ENCODE measurements at places on chromosomes 1 and 21.

DNA sequence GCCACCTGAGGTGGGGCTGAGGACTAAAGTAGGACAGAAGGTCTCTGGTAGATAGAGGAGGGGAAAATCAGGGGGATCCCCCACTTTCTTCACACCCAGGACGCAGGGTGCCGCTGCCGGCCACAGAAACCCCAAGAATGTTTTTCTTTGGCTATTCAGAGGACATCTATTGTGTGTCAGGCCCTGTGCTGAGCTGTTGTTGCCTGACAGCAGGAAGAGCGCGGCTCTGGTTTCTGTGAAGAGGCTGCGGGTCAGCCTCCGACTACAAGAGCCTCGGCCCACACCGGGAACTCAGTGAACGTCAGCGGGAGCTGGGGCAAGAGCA is 407 bp upstream of the PIGV start:
- DNase-seq = no peak

GRCh38 chr1:163173121-163173520 is 29.6 kb downstream of the RGS5 start:
- DNase-seq = no peak

DNA sequence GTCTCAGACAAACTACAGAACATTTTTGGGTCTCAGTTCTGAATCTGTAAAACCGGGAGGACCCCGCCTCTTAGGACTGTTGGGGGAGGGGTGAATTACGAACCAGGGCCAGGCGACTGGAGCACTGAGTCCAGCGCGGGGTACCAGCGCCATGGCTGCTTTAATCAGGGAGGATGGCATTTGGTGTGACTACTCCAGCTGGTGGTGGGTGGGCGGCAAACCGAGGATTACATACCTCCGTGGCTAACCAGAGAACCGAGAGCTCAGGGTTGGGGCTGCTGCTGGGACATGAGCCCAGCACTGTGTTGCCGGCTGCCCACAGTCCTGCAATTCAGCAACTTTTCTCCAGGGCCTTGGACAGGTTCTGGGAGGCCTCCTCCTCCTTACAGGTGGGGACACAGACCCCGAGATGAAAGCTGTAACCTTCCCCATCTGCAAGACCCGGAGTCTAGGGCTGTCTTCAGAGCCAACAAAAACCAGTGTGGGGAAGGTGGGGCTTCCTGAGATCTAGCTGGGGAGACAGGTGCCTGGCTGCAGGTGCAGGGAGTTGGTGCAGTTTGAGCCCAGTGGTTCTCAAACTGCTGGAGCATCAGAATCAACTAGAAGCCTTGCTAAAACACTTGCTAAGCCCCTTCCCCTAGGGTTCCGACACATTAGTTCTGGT is 273.5 kb downstream of the FOXD2 start:
- no peak for DNase-seq

DNA sequence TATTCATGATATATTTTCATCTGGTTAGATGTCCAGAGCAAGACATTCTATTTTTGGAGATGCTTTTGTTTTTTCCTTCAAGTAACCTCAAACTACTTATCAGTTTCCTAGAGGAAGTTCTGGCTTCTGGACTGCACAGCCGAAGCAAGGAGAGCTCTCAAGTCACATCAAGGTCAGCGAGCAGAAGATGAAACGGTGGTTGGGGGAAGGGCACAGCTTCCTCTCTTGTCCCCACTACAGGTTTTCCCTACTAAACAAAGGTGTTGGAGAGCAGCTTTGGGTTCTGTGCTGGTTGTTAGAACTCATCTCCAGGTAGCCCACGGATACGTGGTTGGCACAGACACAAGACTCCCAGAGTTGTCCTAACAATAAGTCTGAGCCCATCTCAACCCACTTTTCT is 5.1 kb upstream of the PLEKHO1 start:
- DNase-seq = no peak
